HepG2 (cell line): ENCODE measurements at places on chromosomes 16 and 17.
A peak's percentile ranks its signal among the peaks of the same experiment; 100 is the strongest.

DNA sequence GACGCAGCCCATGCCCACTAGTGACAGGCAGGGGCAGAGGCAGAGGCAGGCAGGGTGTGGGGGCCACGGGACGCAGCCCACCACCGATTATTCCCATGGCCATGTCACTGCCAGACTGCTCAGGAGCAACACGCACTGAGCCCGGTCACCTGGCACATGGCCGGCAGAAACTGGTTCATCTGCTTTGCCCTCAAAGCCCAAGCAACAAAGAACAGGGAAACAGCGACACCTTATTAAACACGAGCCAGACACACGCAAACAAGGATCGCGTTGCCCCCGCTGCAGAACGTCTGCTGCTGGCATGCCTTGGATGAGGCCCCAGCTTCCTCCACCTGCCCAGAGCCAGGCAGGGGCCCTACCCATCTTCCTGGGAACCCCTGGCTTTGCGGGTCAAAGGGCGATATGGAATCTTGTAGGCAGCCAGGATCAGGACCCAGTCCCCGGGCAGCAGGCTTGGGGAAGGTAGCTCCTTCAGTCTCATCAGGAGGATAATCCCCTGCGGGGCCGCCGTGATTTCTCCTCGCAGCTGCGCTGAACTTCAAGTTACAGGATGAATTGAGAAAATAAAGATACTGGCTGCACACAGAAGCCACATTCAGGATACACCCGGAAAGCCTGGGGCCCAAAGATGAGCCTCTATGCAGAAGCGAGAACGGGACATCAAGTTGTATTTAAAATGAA is 4.8 kb downstream of the TBC1D16 start:
- no peak overlapping the region for H3K4me3 ChIP-seq
- DNase-seq: no peak
- H3K27me3 ChIP-seq: no peaks in the 10 kb centered on the region
- no peak overlapping the region for H3K27ac ChIP-seq

DNA sequence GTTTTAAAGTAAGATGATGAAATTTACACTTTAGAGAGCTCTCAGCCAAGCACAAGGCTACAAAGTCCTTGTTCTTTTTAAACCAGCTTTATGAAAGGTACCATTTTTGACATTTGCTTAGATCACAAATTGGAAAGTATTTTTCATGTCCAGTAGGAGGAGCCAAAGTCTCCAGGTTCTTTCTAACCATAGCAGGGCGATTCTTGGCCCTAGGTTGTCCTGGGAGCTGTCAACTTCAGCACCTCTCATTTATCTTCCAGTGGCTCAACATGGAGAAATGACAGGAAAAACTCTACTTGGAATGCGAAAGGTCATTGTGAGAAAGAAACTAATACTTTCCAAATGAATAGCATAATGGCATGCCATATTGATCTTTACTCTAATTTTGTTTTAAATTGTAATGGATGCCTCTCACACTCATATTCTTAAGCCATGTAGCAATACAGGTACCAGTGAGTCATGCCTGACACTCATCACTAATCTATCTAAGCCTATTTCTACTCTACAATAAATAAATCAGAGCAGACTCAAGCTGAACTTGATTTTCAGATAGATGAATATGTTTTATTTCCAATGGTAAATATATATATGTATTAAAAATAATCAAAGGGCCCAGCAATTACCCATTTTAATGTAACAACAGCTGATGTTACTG is 919.1 kb upstream of the EEF2KMT start:
- H3K4me1 ChIP-seq: no peaks in the 10 kb centered on the region
- H3K4me3 ChIP-seq: no peak overlapping the region
- no peak overlapping the region for H3K27ac ChIP-seq
- peak; percentile 29 for DNase-seq
- no peaks in the 10 kb centered on the region for H3K36me3 ChIP-seq
- H3K27me3 ChIP-seq: peaks cover 3% of the 10 kb centered on the region; the same call in 2 of the 3 replicates

- H3K4me1 ChIP-seq: no peaks in the 10 kb centered on the region
- H3K4me3 ChIP-seq: no peak overlapping the region
- no peaks in the 10 kb centered on the region for H3K36me3 ChIP-seq
- no peak for DNase-seq
- H3K27me3 ChIP-seq: peaks cover 73% of the 10 kb centered on the region; the same call in 2 of the 3 replicates
Measured at GRCh38 chr17:16933317-16934132, 38.4 kb downstream of the TNFRSF13B start.

DNA sequence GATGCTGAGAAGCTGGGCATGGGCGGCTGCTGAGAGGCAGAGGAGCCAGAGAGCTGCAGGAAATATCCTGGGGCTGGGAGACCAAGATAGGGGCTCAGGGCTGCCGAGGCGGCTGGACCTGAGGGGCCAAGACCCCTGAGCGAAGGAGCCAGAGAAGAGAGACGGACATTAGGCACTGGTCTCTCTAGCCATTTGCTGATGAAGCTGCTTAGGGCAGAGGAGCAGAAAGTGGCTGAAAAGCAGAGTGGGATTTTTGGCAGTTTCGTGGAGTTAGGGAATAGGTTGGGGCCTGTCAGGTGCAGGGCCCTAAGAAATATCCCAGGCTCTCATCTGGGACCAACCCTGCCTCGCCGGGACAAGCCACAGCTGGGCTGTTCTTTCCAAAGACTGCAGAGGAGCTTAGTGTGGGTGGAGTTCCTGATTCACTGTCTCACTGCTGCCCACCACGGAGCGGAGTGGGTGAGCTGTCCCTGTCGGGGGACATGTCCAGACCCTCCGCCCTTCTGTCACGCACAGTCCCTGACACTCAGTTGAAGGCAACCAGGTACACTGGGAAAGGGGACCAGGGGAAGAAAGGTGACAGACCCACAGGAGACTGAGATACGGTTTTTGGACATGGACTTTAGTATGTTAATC is 11.3 kb upstream of the DNASE1 start:
- DNase-seq: no peak
- H3K4me1 ChIP-seq: peaks cover 59% of the 10 kb centered on the region
- no peak overlapping the region for H3K27ac ChIP-seq
- H3K27me3 ChIP-seq: no peaks in the 10 kb centered on the region
- no peak overlapping the region for H3K4me3 ChIP-seq

DNA sequence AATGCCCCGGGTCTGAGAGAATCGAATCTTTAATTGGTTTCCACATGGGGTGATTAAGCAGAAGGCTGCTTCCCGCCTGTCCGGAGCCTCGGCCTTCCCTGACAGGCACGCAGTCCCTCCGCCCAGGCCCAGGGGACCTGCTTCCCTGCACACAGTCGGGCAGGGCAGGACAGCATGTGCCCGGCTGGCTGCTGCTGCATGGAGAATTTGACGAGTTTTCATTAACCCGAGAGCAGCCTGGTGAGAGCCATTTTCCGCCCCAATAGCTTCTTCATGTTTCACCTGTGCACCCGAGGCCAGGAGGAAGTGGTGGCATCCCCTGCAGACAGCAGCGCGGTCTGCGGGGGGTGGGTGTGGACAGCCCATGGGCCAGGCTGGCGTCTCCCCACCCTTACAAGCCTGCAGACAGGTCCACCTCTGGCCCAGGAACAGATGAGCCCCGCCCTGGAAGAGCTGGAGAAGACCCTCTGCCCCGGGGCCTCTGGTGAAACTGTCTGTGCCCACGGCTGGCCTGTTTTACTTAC is 67.0 kb downstream of the KLHDC4 start:
- H3K4me3 ChIP-seq: no peak overlapping the region
- H3K27ac ChIP-seq: no peak overlapping the region
- no peak for DNase-seq
- no peaks in the 10 kb centered on the region; the same call in 1 of the 2 replicates for H3K27me3 ChIP-seq
- peaks cover 36% of the 10 kb centered on the region for H3K36me3 ChIP-seq

- peaks cover 20% of the 10 kb centered on the region for H3K4me1 ChIP-seq
- H3K27me3 ChIP-seq: no peaks in the 10 kb centered on the region
- peaks cover 18% of the 10 kb centered on the region; the same call in 1 of the 3 replicates for H3K36me3 ChIP-seq
Measured at GRCh38 chr17:4220655-4221054, 43.1 kb downstream of the ANKFY1 start.

- no peak overlapping the region for H3K27ac ChIP-seq
- H3K27me3 ChIP-seq: peaks cover 42% of the 10 kb centered on the region
- no peak for DNase-seq
Measured at GRCh38 chr17:31392856-31393748, 1.6 kb downstream of the RAB11FIP4 start.

DNA sequence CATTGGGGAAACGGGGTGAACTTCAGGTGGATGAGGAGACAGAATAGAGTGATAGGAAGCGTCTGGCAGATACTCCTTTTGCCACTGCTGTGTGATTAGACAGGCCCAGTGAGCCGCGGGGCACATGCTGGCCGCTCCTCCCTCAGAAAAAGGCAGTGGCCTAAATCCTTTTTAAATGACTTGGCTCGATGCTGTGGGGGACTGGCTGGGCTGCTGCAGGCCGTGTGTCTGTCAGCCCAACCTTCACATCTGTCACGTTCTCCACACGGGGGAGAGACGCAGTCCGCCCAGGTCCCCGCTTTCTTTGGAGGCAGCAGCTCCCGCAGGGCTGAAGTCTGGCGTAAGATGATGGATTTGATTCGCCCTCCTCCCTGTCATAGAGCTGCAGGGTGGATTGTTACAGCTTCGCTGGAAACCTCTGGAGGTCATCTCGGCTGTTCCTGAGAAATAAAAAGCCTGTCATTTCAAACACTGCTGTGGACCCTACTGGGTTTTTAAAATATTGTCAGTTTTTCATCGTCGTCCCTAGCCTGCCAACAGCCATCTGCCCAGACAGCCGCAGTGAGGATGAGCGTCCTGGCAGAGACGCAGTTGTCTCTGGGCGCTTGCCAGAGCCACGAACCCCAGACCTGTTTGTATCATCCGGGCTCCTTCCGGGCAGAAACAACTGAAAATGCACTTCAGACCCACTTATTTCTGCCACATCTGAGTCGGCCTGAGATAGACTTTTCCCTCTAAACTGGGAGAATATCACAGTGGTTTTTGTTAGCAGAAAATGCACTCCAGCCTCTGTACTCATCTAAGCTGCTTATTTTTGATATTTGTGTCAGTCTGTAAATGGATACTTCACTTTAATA is 7.0 kb upstream of the TMEM235 start:
- no peaks in the 10 kb centered on the region for H3K4me1 ChIP-seq
- no peak overlapping the region for H3K27ac ChIP-seq
- H3K27me3 ChIP-seq: peaks cover 11% of the 10 kb centered on the region
- no peak overlapping the region for H3K4me3 ChIP-seq
- no peak for DNase-seq
- peaks cover 22% of the 10 kb centered on the region for H3K36me3 ChIP-seq

DNA sequence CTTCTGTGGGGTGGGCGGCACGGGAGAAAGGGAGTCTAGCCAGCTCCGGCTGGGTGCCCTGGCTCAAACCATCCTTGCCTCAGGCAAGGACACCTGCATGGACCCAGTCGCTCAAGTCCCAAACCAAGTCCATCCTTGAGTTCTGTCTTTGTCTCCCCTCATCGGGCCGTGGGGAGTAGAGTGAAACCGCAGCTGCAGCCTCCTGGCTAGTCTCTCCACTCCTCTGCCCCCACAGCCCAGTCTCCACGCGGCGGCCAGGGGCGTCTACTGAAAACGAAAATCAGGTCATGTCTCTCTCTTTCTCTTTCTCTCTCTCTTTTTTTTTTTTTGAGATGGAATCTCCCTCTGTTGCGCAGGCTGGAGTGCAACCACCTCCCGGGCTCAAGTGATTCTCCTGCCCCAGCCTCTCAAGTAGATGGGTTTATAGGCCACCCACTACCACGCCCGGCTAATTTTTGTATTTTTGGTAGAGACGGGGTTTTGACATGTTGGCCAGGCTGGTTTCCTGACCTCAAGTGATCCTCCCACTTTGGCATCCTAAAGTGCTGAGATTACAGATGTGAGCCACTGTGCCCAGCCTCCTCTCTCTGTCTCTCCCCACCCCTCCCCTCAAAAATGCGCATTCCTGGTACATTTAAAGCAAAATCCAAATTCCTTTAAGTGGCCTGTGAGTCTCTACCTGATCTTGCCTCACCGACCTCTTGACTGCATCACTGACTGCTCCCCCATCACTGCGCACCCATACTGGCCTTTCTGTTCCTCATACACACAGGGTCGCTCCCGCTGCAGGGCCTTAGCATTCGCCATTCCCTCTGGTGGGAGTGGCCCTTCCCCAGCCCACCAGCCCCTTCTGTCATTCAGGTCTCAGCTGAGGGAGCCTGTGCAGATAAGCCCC is 17.7 kb upstream of the RMI2 start:
- H3K36me3 ChIP-seq: no peaks in the 10 kb centered on the region
- no peak for DNase-seq
- H3K27me3 ChIP-seq: no peaks in the 10 kb centered on the region
- H3K4me1 ChIP-seq: peaks cover 56% of the 10 kb centered on the region
- no peak overlapping the region for H3K27ac ChIP-seq

DNA sequence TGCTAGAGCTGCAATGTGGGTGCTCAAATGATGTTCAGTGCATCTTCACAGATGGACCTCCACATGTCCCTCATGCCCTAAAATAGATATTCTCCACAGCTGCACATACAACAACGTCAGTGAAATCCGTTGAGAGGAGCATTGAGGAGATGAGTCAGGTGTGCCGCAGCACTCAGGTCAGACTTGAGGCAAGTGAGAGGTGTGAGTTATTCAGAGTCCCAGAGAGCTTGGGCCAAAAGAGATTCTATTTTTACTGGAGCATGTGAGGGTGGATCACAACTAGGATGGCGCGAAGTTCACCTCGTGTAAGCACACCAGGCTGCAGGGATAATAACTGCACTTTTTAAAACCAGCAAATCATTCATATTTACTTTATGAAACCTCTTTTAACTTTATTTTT is 645.3 kb downstream of the MAF start:
- H3K36me3 ChIP-seq: no peaks in the 10 kb centered on the region
- no peaks in the 10 kb centered on the region for H3K27me3 ChIP-seq
- no peaks in the 10 kb centered on the region for H3K4me1 ChIP-seq
- no peak overlapping the region for H3K4me3 ChIP-seq

DNA sequence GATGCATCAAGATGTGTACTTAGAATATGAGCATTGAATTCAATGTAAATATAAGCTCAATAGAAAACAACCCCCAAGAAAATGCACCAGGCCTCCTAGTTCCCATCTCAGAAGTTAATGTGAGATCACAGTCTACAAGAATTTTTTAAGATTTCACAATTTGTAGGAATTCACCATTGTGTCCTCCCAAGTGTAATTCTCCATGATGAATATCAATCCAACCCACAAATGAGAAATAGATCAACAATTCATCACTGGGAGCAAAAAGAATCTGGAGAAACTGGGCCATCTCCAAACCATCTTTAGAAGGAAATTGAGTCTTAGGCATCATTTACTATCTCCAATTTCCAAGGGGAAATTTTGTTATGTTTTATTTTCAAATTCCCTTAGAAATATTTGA is 310.5 kb upstream of the GOT2 start:
- no peaks in the 10 kb centered on the region for H3K36me3 ChIP-seq
- no peaks in the 10 kb centered on the region for H3K27me3 ChIP-seq
- H3K4me1 ChIP-seq: no peaks in the 10 kb centered on the region
- DNase-seq: no peak
- H3K27ac ChIP-seq: no peak overlapping the region

- no peak overlapping the region for H3K27ac ChIP-seq
- H3K4me1 ChIP-seq: no peaks in the 10 kb centered on the region
- H3K36me3 ChIP-seq: no peaks in the 10 kb centered on the region
- no peak for DNase-seq
Measured at GRCh38 chr17:74147056-74147835, 56.2 kb upstream of the RPL38 start.
